Vagina (tissue), 2 donors: ENCODE measurements at places on chromosomes 5 and 9. TPM values are rescaled to one million over a fixed set of nuclear protein-coding genes. Genes with fewer than 3 reads are reported as not detected.

GRCh38 chr5:180590543-180591310 is 572 bp downstream of the SCGB3A1 start:
- no peak for DNase-seq

- DNase-seq: no peak
These were observed 103.2 kb upstream of the TARS1 start for GRCh38 chr5:33337637-33337992.

- no peak for DNase-seq
These were observed 213.7 kb downstream of the FSTL4 start for GRCh38 chr5:133398646-133399101.

DNA sequence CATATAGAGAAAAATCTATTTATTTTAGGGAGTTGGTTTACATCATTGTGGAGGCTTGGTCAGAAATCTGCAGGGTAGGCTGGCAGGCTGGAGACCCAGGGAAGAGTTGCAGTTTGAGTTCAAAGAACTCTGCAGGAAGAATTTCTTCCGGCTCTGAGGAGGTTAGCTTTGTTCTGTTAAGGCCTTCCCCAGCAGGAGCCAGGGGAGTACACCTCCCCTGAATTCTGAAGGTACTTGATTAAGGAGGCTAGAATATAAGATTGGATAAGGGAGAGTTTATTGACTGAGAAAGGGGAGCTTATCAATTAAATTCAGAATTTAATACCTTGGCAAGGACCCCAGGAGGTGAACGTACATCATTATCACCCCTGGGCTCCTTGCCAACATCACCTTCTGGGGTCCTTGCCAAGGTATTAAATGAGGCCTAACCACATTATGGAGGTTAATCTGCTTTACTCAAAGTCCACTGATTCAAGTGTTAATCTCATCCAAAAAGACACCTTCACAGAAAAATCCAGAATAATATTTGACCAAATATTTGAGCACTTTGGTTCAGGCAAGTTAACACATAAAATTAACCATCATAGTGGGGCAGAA is 351.7 kb downstream of the CWC27 start:
- no peak for DNase-seq

GRCh38 chr9:110602281-110602680 is 22.7 kb upstream of the SVEP1 start:
- no peak for DNase-seq

DNA sequence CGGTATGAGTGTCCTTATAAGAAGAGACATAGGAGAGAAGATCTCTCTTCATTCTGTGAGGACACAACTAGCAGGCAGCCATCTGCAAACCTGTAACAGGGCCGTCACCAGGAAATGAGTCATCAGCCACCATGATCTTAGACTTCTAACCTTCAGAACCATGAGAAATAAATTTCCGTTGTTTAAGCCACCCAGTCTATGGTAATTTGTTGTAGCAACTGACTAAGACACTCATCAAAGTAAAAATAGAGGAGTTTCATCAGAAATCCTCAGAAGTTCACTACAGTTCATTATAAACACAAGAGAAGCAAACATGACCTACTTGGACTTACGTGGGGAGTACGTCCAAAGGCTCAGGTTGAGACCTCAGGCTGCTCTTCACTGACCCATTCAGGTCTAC is 357.7 kb downstream of the SEMA5A start:
- no peak for DNase-seq

GRCh38 chr9:75814667-75815066 is 75.8 kb upstream of the PCSK5 start:
- DNase-seq: no peak

DNA sequence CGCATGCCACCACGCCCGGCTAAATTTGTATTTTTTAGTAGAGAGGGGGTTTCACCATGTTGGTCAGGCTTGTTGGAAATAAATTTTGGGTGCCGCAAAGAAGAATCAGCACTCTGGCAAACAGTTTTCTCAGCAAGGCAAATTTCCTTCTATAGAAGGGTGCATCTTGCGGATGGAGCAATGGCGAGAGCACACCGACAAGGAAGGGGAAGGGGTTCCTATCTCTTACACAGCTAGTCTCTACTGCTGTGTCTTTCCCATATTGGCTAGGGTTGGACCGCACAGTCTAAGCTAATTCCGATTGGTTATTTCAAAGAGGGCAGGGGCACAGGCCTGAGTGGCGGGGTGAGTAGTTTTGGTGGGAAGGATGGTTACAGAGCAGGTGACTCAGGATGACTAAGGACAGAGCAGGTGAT is 707 bp downstream of the GTF3C5 start:
- no peak for DNase-seq

DNA sequence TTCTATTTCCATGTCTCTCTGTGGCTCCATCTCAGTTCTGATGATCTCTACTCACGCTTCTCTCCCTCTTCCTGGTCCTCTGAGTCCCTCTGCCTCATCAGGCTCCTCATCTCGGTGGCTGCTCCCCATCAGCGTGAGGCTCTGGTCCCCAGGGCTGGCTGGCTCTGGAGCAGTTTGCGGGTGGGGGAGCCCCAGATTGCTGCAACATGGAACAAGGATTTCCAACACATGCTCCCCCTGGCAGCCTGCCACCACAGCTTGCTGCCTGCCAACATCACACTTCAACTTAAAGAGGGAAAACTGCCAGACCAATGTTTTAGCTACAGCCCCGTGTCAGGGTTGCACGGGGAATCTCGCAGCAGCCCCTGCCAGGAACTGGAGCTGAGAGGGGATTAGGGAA is 77.2 kb upstream of the NEK6 start:
- DNase-seq: no peak

PCDHB12 gene
- total RNA-seq: 2.5 TPM

CDC20B gene
- not detected for total RNA-seq

TRIM14 gene
- 25.8 TPM for total RNA-seq

TRPM3 gene
- 0.25 TPM for total RNA-seq

GRAMD2B gene
- total RNA-seq: 76.9 TPM

RASGRF2 gene
- 8.8 TPM for total RNA-seq
